Left renal cortex interstitium (tissue), 4 donors: ENCODE measurements at places on chromosomes 2 and 18. TPM values are rescaled to one million over a fixed set of nuclear protein-coding genes. Genes with fewer than 3 reads are reported as not detected.

Gene GAL3ST2
- 0.21 TPM for polyA plus RNA-seq

Gene SPAST
- 28.5 TPM for polyA plus RNA-seq

GRCh38 chr2:211408483-211408891, 852.1 kb downstream of the CPS1 start:
- DNase-seq, result no peak

- no peak for DNase-seq
Observed at GRCh38 chr2:151776367-151776766, 42.1 kb upstream of the NEB start.

GRCh38 chr2:226794196-226794661, 5.4 kb downstream of the IRS1 start:
- DNase-seq, result no peak

- DNase-seq, result no peak
Observed at GRCh38 chr2:43073401-43073825, 153.0 kb downstream of the ZFP36L2 start.

GRCh38 chr2:37614061-37614738, 57.2 kb downstream of the CDC42EP3 start:
- no peak for DNase-seq
